Left cardiac atrium (tissue), 4 donors: ENCODE measurements at places on chromosomes 11 and 22. TPM values are rescaled to one million over a fixed set of nuclear protein-coding genes. Genes with fewer than 3 reads are reported as not detected.

Gene SAAL1
- total RNA-seq: 6.6 TPM

Gene ENTHD1
- total RNA-seq: not detected

Gene VPREB1
- not detected for total RNA-seq

Gene OR8G1
- total RNA-seq: not detected

Gene TBX10
- not detected for total RNA-seq

Gene PTDSS2
- total RNA-seq: 26.5 TPM

Gene HEPN1
- not detected for total RNA-seq

DNA sequence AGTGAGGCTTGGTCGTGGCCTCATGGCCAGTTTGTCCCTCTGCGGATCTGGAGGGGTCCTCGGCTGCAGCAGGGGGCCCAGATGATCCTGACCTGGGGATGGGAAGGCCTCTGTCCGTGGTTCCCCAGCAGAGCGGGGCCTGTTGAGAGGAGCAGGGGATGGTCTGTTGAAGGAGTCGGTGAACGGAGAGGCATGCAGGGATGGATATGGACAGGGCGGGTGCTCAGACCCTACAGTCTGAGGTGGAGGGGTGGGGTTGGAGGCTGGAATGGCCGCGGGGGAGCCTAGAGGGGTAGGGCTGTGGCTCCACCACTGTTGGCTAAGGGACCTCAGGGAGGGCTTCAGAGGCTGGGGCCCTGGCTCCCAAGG lies 33.8 kb downstream of the RTN4R start:
- DNase-seq: no peak

- no peak for DNase-seq
Measured at GRCh38 chr11:15471048-15471894, 356.5 kb downstream of the INSC start.

DNA sequence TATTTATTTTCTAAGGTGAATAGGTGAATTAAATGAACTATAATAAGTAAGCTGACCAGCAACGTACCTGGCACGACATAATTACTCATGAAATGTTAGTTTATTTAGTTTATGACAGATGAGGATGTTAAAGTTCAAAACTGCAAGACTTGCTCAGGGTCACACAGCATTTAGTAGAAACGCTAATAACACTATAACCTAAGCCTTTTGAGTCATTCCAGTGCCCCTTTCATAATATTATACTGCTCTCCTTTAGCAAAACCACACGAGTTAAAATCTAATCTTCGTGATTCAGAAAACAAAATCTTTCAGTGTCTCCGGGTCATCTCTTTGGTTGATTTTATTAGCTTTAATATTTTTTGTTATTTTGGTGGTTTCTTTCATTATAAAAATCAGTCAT lies 39.6 kb downstream of the BTBD10 start:
- DNase-seq: no peak

GRCh38 chr11:84089072-84090057 lies 803.2 kb upstream of the CCDC90B start:
- DNase-seq: no peak

- no peak for DNase-seq
Measured at GRCh38 chr22:44605486-44605885, 96.5 kb upstream of the PRR5 start.

DNA sequence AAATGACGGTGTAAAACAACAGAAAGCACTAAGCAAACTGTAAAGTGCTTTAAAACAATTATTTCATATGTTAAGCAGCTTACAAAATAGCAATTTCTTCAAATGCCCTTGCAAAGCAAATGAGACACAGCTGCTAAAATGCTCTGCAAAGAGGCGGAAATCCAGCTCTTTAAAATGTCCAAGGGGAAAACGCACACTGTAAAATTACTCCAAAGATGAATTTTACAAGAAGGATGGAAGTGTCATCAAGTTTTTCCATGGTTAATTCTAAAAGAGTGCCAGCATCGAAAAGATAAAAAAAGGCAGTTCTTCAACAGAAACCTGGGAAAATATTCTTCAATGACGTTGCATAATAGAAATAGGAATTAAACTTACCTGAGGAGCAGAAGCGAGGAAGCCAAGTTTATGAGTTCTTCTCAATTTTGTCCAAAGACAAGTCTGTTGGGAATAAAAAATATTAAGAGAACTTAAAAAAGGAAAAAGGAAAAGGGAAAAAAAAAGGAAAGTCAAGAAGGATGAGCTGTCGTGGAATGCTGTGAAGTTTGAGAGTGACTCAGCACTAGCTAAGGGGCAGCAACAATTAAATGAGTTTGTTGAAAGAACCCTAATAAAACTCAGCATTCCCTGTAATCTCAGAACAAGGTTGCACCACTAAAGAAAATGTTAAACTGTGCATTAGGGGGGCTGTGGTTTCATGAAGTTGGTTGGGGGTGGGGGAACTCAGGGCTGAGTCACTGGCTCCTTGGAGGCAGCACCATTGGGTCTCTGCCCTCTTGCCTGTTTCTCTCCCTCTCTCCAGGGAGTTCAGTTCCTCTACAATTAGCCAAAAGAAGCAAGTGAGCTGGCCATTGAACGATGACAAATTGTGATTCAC lies 64.2 kb upstream of the BLID start:
- DNase-seq: peak; percentile 50

GRCh38 chr11:112745973-112746372 lies 215.2 kb upstream of the NCAM1 start:
- no peak for DNase-seq

DNA sequence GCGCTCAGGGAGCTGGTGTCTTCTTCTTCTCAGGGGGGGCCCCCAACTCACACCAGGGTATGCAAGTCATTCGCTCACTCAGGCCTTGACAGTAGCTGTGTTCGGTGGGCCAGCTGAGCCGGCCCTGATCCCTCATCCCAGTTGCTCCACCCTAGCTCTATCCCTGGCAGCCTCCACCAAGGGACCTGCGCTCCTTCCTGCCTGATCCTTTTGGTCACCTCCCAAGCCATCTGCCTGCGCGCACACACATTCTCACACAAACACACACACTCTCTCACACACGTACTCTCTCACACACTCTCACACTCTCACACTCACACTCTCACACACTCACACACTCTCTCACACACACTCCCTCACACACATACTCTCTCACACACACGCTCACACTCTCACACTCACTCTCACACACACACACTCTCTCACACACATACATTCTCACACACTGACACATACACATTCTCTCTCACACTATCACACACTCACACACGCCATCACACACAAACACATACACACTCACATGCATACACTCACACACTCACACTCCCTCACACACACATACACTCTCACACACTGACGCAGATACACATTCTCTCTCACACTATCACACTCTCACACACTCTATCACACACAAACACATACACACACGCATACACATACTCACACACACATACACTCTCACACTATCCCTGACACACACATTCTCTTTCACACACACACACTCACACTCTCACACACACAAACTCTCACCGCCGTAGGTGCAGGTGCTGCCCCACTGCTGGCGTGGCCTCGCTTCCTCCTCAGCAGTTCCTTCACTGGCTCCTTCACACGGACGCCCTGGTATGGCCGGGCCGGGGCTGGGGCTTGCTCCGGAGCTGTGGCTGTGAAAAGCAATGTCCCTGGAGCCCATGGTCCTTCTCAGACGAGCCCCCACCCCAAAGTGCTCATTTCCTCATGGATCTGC lies 20.8 kb downstream of the POU2AF1 start:
- no peak for DNase-seq

DNA sequence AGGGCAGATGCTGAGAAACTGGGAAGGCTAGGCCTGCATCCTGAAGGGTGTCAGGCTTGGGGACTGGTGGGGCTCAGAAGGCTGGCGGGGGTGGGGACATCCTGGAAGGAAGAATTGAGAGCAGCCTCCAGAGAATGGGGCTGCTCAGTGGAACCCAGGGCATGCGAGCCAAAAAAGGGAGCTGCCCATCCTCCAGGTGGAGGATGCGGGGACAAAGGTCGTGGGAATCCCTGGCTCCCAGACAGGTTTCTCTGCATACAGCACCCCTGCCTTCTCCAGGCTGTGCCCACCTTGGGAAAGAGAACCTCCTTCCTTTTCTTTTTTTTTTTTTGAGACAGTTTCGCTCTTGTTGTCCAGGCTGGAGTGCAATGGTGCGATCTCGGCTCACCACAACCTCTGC lies 40.9 kb upstream of the ARFGAP3 start:
- DNase-seq: no peak

DNA sequence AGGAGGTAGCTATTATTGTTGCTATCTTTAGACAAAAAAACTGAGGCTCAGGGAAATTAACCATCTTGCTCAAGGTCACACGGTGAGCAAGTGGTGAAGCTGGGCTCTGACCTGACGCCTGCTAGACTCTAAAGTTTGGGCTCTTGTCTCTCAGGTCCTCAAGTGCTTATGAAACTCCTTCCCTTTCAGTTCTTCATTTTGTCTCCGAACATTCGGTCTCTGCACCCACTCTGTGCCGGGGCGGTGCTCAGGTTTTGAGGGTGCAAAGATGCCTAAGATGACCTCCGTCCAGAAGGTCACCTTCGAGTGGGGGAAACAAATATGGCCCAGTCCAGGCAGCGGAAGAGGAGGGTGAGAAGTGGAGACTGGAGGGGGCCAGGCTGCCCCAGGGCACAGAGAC lies 16.0 kb downstream of the OVOL1 start:
- no peak for DNase-seq

GRCh38 chr11:116072133-116072532 lies 567.9 kb upstream of the CADM1 start:
- no peak for DNase-seq

- DNase-seq: no peak
Measured at GRCh38 chr22:27480487-27480886, 321.1 kb downstream of the MN1 start.
